Fibroblast of skin of left quadriceps (primary cell): ENCODE measurements at places on chromosomes 16 and 17.
A peak's percentile ranks its signal among the peaks of the same experiment; 100 is the strongest.

- no peak for DNase-seq
Measured at GRCh38 chr16:78642621-78643285, 543.3 kb downstream of the WWOX start.

GRCh38 chr16:11677451-11677951 lies 9.2 kb downstream of the SNN start:
- DNase-seq: no peak

- DNase-seq: no peak
Measured at GRCh38 chr17:56833057-56833808, 487 bp downstream of the C17orf67 start.

DNA sequence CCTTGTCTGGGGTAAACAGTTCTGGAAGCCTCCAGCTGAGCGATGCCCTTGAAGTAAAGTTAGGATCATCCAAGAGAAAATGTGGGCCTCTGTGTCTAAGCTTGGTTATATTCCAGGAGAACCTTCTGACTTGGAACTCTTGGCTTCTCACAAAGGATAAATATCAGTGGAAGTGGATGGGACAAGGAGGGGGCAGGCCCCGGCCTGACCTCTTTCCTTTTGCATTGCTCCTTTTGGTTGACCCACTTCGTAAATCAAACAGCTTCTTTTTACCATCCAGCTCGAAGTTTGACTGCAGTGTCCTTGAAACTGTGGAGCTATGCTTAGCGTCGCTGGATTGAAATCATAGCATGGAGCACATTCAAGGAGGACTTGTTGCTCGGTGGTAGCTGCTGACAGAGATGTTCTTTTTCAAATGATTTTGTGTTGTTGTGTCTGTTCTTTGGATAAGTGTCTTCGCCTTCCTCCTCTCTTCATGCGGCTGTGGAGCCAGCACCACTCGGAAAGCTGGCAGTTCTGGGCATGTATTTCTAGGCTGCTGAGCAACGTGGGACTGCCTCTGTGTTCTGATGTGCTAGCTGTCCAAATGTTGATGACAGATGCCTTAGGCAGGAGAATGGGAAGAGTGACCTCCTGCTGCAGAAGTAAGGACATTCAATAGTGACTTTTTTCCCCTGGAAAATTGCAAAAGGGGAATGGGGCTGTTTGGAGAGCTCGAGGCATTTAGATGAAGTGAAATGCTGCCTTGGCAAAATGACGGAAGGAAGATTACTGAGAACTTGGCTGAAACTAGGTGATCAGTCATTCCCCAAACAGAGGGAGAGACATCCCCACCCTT lies 4.5 kb downstream of the MINK1 start:
- no peak for DNase-seq

DNA sequence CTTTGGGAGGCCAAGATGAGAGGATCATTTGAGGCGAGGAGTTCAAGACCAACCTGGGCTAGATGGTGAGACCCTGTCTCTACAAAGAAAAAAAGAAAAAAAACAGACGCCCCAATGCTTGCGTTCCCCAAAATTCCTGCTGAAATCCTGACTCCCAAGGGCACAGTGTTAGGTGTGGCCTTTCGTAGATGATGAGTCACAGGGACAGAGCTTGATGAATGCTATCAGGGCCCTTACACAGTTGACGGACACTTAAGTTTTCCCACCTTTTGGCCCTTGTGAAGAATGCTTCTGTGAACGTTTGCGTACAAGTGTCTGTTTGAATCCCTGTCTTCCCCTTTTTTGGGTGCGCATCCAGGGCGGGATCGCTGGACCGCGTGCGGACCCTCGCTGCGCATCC lies 16.5 kb upstream of the ZNF750 start:
- DNase-seq: no peak

DNA sequence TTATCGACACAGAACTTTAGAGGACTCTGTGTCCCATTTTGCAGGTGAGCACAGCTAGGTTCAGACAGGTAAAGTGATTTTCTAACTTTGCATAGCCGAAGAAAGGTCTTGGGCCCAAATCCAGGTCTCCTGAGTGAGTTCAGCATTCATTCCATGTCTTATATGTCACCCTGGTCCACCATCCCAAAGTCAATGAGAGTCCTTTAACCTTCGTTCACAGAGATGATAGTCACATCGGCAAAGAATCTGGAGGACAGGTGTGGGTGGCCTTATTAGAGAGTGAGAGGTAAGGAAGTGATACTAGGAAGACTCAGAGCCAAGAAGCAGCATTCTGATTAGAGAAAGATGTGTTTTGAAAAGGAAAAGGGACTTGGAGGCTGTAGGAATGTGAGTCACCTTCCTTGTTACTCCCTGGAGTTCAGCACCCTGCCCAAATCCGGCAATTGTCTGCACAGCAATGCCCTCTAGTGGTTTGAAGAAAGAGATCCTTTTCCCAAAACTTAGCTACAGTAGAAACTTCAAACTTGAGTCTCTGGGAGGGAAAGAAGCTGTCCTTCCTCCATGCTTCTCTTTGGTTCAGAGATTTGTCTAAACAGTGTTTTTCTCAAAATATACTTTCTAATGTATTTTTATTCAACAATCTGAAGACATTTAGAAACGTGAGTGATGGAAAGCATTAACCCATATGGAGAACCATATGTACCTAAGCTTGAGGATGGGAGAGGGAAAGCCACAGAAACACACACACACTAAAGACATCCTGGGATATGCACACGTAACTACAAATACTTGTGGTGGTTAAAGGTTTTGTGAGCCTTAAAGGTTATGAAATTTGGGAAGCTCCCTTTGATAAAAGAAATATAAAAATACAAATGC lies 96.4 kb upstream of the SHISA6 start:
- DNase-seq: peak; percentile 2

- peak; percentile 33 for DNase-seq
Measured at GRCh38 chr16:86517652-86518258, 7.4 kb downstream of the FOXF1 start.

DNA sequence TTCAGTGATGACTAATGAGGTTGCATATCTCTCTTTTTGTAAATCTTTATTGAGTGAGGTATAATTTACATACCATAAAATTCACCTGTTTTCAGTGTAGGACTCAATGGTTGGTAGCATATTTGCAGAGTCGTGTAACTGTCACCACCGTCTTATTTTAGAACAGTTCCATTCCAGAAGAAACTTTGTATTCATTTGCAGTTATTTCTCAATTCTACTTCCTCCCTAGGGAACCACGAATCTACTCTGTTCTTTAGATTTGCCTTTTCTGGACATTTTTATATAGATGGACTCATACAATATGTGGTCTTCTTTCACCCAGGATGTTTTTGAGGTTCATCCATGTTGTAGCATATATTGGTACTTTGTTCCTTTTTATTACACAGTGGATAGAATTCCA lies 3.7 kb downstream of the FTO start:
- DNase-seq: no peak

DNA sequence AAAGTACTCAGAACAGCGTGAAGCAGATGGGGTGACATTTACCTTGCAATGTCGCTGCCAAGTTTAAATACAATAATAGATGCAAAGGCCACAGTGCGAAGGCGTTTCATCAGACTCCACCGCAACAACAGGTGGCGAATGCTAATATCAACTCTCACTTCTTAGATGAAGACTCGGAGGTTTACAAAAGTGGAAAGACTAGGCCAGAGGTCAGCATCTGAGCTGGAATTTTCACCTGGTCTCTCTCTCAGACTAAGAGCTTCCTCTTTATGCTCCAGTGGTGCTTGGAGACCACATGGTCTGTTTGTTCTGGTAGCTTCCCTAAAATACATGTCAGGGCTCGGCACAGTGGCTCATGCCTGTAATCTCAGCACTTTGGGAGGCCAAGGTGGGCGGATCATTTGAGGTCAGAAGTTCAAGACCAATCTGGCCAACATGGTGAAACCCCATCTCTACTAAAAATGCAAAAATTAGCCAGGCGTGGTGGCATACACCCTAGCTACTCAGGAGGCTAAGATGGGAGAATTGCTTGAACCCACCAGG lies 169.1 kb downstream of the XYLT1 start:
- no peak for DNase-seq

GRCh38 chr16:85366031-85366763 lies 246.9 kb upstream of the GSE1 start:
- no peak for DNase-seq

DNA sequence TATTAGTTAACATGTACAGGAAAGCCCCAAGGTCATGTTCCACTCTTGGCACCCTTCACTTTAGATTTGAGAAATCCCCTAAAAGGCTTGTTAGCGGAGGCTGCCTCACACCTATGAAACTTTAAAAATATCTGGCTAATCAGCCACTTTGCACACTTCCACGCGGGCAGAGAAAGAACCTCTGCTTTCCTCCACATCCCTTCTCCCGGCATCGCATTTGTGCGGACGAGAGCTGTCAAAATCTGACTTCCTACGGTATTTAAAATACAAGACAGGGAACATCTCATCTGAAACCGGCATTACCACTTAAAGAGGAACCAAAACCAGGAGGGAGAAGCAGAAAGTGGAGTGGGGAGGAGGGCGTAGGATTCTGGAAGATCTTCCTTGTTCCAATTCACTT lies 422.3 kb downstream of the TMEM114 start:
- no peak for DNase-seq

- DNase-seq: peak; percentile 79
Measured at GRCh38 chr17:600576-601243, 113.9 kb downstream of the VPS53 start.

- DNase-seq: no peak
Measured at GRCh38 chr16:8137606-8138005, 452.7 kb downstream of the TMEM114 start.

DNA sequence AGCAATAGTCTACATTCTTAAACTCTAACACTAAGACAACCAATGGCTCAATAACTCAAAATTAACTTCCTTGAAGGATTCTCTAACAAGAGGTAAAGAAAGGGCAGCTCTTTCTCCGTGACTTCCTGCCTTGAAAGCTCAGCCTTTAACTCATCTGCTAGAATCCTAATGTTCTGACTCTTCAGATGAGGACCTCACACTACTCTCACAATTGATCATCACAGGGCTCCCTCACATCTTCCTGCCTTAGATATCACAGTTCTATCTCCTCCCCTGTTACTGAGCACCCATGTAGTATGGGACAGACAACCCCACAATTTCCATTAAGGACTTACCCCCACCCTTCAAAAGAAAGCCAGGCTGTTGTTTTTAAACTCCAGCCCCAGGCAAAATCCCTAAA lies 33.5 kb downstream of the SMURF2 start:
- DNase-seq: no peak

- DNase-seq: no peak
Measured at GRCh38 chr17:48537316-48537715, 6.5 kb upstream of the HOXB1 start.

- no peak for DNase-seq
Measured at GRCh38 chr17:39625198-39625785, 1.5 kb upstream of the PPP1R1B start.

DNA sequence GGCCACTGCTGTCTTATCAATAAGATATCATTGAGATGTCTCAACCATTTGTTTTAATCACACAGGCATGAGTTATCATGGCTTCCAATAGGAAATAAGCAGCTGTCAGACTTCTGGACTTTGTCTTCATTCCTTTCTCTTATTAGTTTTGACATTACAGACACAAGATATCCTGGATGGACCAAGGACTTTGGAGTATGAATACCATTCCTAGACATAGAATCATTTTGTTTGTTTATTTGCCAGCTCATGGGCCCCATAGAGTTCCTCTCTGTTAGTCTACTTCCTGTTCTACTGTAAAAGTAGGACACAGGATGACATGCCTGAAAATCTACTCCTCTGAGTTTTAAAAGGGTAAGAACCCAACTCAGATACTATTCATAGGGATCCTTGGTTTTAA lies 77.7 kb upstream of the KCNJ16 start:
- no peak for DNase-seq

DNA sequence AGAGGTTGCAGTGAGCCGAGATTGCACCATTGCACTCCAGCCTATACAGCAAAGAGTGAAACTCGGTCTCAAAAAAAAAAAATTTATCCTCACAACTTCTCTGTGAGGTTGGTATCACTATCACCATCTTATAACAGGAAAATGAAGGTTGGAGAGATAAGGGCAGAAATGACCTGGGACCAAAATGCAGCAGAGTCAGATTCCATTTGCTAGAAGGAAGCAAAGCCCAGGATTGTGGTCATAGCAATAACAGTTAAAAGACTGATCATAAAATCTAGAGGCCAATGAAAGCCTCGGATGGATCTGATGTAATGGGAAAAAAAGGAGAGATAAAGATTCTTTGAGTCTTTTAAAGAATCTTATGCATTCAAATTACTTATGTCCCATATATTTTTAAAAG lies 69.6 kb upstream of the TEKT1 start:
- DNase-seq: no peak

- no peak for DNase-seq
Measured at GRCh38 chr17:76351526-76352071, 2.1 kb downstream of the PRPSAP1 start.

- no peak for DNase-seq
Measured at GRCh38 chr16:29784901-29785500, 5.5 kb upstream of the KIF22 start.

DNA sequence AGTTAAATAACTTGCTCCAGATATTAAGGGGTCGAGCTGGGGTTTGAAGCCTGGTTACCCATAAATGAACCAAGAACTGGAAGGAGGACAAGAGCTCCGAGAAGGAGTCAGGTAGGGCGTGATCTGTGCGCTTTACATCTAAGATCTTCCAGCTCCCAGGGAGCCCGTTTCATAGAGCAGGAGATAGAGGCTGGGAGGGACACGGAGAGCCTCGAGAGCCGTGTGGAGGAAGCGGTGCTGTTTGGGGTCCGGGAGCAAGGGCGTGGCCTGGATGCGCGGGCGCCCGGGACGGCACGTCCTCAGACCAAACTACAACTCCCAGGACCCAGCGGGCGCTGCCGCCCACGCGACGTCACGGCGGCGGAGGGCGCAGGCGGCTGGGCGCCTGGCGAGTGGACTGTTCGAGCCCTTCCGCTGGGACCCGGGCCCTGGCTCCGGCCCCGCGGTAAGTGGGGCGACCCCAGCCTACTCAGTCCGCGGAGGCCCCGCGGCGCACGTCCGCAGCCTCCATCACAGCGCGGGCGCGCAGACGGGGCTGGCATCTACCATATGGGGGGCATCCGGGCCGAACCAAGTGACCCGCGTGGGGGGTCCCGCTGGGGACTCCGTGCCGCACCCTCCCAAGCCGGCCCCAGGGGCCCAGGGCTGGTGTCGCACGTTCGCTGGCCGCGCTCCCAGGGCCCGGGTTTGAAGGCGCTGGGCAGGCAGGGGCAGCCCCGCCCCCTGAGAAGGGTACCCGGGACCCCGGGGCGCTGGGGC lies at the start of gene BCKDK:
BCKDK (plus strand) TSS at position 352 of the 759 bp plus-strand sequence. CDS start 838 bp downstream, outside the sequence.
- DNase-seq: peak; percentile 44

- DNase-seq: peak; percentile 20
Measured at GRCh38 chr16:17252064-17252463, 218.7 kb downstream of the XYLT1 start.

DNA sequence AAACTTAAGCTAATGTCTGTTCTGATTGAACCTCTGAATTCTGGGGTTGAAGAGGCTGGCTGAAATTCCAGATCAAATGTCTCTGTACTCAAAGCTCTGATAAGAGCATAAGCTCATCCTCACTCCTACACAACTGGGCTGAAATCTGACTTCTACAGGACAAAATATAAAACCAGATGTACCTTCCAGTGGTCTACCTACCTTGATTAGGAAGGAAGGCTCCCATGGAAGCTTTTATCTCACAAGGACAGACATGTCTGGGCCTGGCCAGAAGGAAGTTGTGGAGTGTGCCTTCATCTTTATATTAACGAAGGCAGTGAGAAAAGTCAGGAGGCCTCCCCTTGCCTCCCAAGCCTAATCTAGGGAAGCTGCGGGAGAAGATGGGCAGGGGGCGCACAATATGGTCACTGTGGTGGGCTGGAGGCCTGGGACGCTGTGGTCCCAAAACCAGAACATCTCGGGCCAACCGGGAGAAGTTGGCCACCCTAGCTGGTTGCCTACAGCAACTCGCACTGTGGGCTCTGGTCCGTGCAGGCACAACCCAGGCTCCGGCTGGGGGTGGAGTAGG lies 55.6 kb upstream of the LRRC37A3 start:
- DNase-seq: no peak

GRCh38 chr17:59427425-59427921 lies 96.0 kb downstream of the YPEL2 start:
- DNase-seq: no peak
